ENCODE measurements at places on chromosomes 2 and 18.
A peak's percentile ranks its signal among the peaks of the same experiment; 100 is the strongest.

DNA sequence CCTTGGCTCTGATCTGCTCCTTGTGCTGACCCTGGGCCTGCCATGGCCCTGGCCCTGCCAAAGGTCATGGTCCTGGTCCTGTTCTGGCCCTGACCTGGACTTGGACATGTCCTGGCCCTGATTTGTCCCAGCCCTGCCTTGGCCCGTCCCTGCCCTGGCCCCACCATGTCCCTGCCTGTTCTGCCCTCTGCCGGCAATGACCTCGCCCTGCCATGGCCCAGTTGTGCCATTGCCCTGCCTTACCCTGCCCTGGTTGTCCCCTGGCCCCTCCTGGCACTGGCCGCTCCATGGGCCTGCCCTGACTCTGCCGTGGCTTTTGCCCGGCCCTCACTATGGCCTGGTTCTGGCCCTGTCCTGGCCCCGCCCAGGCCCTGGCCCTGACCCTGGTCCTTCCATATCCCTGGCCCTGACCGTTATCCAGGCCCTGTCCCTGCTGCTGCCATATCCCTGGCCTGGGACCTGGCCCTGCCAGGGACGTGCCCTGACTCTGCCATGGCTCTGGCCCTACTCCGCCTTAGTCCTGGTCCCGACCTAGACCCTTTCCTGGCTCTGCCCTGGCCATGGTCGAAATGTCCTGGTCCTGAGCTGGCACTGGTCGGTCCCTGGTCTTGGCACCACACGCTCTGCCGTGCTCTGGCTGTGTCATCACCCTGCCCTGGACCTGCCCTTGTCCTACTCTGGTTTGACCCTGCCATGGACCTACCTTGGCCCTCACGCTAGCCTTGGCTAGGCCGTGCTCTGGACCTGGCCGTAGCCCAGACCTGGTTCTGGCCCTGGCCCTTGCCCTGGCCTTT lies 6.8 kb upstream of the ANKRD62 start:
- no peak for DNase-seq

DNA sequence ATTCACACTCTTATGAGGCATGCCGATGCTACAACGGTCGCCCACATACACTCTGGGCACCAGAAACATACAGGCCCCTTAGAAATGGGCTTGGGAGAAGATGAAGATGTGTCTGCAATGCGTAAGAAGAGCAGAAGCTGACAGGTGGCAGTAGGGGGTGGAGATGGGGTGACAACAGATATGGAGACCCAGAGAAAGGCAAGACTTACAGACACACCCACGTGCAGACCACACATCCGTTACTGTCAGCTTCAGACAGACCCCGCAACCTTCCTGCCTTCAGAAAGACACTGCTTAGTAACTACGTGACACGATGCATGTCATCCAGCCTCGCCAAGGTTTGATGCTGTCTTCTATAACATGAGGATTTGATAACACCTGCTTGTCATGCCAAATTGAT lies 89.5 kb downstream of the ZFP36L2 start:
- no peak for DNase-seq

GRCh38 chr2:229287823-229288222 lies 16.7 kb upstream of the PID1 start:
- DNase-seq = no peak

- no peak for DNase-seq
These were observed 2.2 kb downstream of the PSD4 start for GRCh38 chr2:113175736-113176695.

DNA sequence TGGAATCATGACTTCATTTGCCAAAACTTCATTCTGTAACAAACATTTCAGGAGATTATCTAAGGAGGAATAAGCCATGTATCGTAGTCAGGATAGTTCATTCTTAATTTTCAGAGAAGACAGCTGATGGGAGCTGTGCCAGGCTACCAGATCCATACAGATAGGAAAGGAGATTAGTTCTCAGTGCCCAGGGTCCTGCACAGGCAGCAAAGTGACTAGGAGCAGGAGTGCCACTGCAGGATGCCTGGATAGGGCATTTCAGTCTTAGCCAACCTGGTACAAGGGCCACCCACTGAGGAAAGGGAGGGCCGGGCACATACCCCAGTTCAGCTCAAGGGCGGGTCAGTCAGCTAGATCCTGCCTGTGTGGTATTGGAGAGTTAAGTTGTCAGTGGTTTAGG lies 6.7 kb upstream of the OSR1 start:
- no peak for DNase-seq

- no peak for DNase-seq
These were observed 2.9 kb downstream of the CASP10 start for GRCh38 chr2:201185863-201186262.

GRCh38 chr2:102418421-102418961 lies 4.5 kb upstream of the IL18RAP start:
- no peak for DNase-seq

- no peak for DNase-seq
These were observed 23.7 kb downstream of the DDX1 start for GRCh38 chr2:15615301-15615920.

GRCh38 chr2:150214626-150215025 lies 272.8 kb downstream of the RND3 start:
- DNase-seq = no peak

GRCh38 chr2:112627060-112628040 lies 18.4 kb upstream of the SLC20A1 start:
- no peak for DNase-seq

DNA sequence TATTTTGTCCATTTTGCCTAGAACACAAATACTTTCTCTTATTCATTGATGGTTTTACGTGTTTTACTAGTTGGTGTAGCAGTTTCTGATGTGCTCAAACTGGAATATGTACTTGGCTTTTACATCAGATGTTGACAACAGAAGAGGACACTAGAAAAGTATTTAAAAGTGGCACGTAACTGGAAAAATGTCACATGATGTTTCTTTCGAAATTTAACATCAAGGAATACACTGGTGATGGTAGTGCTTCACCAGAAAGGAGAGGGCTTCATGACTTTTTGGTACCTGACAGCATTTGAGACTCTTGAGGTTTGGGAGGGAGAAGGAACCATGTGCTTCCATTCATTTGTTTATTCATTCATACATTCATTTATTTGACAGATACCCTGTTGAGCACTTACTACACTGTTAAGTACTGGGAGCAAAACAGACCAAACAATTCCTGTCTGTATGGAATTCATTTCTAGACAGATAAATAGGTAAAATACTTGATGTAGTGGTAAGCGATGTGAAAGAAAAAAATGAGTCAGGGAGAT lies 1.5 kb downstream of the GIGYF2 start:
- DNase-seq = no peak

GRCh38 chr2:232486558-232487384 lies 863 bp downstream of the ECEL1 start:
- no peak for DNase-seq

DNA sequence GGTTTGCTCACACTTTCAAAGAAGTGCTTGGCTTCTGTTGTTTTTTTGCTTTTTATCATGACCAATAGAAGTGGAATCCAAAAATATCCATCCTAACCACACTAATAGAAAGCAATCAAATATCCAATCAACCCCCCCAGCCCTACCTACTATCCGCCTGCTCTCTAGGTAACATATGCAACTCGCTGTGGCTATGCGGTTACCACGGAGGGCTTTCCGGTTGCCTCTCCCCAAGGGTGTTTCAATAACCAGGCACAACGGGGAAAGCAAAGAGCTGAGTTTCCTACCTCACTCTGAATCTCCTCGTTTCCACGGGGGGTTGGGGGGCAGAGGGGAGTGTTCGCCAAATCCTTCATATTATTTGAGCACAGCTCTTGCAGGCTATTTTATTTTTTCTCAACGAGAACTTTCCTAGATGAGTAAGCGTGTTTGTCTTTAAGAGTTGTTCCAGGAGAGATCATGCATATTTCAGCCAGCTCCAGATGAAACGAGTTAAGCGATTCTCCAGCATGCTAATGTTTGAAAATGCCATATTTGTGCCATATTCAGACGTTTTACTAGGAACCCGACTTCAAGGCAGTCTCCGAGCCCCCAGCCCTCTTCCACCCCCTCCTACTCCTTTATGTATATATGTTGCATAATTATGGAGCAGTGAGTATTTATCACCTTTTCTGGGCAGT lies 30.3 kb downstream of the PAX3 start:
- DNase-seq = no peak

GRCh38 chr2:10544252-10544651 lies 96.1 kb upstream of the ODC1 start:
- no peak for DNase-seq

DNA sequence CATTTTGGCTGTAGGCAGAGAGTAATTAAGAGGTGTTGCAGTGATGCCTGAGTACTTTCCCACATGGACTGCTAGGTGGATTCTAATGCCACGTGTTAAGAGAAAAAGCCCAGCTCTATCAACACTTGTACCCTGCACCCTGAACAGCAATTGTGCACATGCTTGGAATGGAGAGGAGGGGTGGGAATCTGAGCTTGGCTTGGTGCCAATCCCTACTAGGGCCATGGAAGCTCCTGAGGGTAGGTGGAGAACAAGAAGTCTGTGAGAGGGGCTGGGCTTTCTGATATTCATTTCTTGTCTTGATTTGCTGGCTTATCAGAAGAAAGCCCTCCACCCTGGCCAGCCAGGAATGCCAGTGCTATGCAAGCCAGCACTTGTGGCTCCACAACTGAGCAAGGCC lies 292.2 kb downstream of the KCNS3 start:
- DNase-seq = no peak

DNA sequence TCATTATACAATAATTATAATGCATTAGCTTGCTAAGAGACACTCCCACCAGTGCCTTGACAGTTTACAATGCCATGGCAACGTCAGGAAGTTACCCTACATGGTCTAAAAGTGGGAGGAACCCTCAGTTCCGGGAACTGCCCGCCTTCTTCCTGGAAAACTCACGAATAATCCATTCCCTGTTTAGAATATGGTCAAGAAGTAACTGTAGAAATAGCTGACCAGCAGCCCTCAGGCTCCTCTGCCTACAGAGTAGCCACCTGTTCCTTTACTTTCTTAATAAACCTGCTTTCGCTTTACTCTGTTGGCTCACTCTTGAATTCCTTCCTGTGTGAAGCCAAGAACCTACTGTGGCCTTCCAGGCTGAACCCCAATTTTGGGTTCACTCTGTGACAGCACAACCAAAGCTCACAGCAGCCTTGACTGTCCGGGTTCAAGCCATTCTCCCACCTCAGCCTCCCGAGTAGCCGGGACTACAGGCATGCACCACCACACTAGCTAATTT lies 20.0 kb upstream of the PTPN2 start:
- no peak for DNase-seq

DNA sequence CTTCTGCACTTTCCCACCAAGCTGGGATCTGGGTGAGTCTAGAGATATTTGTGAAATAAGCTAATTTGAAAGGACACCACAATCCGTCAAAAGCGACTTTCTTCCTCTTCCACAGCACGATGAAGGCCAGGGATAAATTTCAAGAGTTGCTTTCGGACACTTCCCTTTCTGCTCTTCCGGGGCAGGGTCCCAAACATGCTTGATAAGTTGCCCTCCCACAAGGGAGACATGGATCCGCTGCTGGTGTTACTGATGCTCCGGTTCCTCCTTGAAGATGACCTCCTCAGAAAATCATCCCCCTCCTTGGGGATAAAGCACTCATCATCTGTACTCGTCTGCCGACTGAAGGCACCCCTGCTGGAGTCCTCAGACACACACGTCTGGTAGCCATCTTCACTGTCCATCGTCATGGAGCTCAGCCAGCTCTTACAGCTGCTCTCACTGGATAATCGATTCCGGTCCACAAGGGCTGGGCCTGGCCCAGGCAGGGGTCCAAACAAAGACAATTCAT lies 28.2 kb downstream of the CYTIP start:
- DNase-seq = no peak

DNA sequence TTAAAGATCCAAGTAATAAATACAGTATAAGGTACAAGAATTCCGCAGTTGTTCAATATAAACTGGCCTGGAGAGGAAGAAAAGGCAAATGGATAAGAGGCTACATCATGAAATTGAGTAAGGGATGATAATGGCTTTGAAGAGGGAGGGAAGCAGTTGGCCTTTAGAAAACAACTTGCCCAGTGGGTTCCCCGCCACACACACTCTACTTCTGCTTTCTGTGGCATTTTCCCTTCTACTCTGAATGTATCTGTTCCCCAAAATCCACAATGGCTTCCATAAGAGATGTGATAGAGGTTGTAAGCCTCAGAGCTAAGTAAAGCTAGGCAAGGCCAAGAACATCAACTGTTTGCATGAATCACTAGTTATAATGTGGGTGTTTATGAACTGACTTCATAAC lies 221.3 kb downstream of the MBD2 start:
- DNase-seq = no peak

DNA sequence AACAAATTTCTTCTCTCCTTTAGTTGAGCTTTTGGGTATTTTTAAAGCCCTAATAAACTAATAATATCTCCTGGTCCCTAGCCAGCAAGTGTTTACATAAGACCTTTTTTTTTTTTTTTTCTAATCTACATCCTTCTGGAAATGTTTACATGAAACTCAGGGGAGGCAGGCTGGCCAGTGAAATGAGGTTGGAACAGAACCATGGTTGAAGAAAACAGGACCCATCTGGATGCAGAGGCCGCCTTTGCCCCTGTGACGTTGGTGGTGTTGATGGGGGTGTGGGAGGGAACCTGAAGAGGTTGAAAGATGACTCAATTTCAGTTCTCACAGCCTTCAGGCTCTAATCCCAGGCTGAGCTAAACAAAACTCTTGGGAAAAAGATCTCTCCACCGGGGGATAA lies 118.5 kb downstream of the NRP2 start:
- no peak for DNase-seq

DNA sequence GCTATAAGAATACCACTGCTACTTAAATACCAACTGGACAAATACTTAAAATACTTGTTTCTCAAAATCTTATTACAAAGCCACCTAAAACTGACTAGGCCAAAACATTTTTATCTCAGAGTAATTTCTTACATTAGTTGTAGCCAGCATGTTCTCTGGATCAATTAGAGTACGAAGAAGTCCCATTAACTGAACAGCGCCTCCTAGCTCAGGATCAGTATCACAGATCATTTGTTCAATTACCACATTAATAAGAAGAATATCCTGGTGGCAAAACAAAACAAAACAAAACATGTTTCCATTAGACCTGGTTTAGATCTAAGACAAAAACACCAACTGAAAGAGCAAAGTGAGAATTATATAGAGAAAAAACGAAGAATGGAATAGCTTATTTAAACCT lies 36.0 kb downstream of the PPP4R3B start:
- DNase-seq = no peak

DNA sequence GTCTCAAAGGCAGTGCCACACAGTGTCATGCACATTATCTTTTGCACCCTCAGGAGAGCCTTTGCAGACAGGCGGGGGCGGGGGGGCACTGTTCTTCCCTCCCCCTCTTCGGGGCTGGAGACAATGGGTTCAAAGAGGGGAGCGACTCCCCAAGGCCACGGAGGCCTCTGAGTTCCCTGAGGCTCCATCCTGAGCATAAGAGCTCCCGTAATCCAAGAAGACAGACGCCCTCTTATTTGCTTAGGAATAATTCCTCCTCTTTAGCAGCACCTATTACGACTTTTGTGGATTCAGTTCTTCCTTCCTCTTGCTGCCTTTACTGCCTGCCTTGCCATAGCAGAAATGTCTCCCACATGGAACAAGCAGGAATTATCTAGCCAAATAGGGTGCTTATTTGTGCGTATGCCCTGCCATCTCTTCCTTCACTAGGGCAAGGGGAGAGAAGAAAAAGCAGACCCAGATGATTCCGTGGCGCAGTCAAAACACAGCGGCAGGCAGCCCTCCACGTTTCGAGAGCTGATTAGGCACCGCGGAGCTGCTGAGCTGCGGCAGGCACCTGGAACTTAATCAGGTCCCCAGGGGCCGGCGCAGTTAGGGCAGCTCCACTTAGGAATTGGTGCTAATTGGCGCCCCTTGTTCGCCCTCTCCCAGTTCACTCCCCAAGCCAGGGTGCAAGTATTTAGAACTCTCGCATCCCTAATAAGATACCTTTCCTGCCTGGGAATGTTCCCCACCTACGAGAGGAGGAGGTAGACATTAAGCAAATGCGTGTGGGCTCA lies 233.4 kb upstream of the MYT1L start:
- peak; percentile 74 for DNase-seq

- DNase-seq = no peak
These were observed 56.4 kb upstream of the XIRP2 start for GRCh38 chr2:166831930-166832329.

All from NCI-H1436 treated with DMSO at 0.1 percent for 48 hours (cell line).